Activated CD4-positive, alpha-beta T cell treated with anti-CD3 and anti-CD28 coated beads, Interleukin-2, amount 50 U/mL, for 24 hours (primary cell): ENCODE measurements at places on chromosomes 2 and 18.

DNA sequence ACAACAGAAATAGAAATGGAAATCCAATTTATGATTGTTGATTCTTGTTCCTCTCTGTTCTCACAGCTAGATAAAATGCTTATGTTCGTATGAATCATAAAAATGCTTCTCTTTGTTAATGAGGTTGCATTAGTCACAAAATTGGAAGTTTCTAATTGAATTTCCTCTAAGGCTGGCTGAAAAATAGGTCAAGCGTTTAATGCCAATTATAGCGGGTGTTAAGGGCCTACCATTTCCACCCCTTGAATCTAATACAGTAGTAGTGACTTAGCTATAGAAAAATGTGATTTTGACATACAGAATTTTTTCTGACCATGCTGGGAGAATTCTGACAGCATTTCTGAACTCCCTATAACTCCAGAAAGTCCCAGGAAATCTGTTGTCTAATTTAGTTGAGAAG lies 107.1 kb downstream of the TTN start:
- no peak for DNase-seq

DNA sequence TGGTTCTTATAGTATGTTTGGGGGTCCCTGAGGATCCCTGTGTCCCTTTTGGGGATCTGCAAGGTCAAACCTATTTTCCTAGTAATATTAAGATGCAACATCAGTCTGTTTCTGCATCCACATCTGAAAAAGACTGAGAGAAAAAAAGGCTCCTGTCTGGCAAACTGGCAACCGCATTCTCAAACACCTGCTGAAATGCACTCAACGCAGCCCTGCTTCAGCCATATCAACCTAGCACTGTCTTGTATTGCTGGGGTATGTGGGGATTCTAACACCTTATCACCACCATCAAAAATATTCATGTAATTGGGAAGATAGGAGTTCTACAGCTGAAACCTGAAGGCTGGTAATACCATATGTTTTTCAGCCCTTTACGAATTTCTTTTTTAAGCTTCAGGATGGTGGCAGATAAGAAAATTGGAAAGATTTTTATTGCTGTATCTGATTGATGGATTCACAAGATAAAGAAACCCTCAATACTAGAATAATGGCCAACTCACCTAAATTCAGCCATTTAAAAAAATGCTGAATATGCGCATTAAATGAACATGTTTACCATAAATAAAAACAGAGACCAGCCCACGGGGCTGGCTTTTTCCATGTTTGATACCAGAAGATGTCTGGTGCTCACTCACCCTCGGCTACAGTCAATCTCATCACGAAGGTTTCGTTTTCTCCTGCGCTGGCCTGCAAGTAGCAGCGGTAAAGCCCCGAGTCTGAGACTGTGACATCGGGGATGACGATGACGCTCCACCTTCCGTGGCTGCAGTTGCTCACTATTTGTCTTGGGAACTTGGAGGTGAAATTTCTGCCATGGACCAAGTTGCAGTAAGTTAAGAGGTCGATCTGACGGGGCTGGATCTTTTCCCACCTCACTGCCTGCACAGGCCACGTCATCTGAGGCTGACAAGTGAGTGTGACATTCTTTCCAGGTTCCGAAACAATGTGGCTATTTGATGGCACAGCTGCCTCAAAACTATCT lies 52.3 kb downstream of the CD226 start:
- DNase-seq, result no peak

DNA sequence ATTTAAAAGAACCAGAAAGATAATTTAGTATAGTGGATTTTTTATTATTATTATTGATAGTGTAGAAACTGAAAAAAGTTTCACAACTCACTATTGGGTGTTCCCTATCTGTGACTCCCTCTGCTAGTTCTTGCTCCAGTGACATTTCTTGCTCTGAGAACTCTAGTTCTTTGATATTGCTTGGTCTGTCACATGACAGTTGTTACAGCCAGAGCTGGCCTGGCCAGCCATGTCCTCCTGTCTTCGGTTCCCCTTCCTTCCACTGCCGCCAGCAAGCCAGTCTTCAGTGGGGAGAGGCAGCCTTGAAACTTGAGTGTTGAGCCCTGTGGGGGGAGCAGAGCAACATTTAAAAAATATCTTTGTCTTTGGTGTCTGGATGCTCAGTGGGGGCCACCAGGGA lies 7.6 kb upstream of the THOC1 start:
- DNase-seq, result no peak

DNA sequence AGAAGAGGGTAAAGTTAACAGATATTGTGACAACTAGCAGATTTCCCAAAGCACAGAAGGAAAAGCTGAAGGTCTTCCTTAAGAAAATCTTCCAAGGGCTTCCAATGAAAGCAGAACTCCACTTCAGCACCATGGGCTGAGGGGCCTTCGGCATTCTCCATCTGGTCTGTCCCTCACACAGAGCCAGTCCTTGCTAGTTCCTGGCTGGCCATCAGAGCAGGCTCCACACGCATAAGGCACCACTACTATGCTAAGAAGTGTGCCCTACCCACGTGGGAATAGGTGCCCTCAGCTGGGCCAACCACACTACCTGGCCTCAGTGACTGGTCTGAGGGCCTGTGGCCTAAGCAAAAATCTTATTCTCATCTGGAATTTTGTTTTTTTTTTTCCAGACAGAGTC lies 73.5 kb downstream of the METTL4 start:
- DNase-seq, result no peak

- peak; percentile 29 for DNase-seq
Measured at GRCh38 chr18:62585274-62586150, 62.7 kb downstream of the ZCCHC2 start.

DNA sequence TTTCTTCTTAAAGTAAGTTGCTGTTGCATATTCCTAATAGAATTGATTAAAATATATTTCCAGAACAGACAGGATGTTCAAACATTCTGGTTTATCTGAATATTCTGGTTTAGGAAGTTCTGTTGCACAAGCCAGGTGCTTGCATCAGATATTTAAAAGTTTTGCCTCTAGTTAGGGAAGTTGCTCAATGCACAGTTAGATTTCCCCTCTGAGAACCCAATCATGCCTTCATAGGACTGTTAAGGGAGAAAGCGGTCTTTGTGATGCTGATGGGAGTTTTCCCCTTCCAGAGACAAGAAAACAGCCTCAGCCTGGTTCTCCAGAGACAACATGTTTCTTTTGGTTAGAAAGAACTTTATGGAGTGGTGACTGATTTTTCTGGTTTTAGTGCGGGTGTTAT lies 65.6 kb upstream of the REV1 start:
- DNase-seq, result no peak

DNA sequence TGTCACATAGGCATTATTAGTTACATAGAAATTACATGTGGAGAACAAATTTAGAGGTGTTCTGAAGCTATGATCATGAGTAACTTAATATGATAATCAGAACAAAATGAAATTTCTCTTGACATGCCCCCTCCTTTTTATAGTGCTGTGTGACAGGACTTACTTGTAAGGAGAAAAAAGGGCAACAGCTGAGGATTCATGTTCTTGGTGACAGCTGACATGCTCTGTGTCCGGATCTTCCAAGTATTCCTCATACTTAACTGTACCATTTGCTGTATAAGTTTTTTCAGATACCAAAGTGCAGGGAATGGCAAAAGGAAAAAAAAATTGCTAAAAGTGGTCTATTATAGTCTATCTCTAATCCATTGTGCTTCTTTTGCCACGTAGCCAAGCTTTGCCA lies 3.5 kb upstream of the MYL1 start:
- no peak for DNase-seq

- no peak for DNase-seq
Measured at GRCh38 chr2:181616715-181617114, 40.2 kb downstream of the CERKL start.

GRCh38 chr18:55289048-55289447 lies 298.9 kb downstream of the TCF4 start:
- no peak for DNase-seq

- no peak for DNase-seq
Measured at GRCh38 chr2:222844323-222844722, 16.5 kb upstream of the ACSL3 start.

GRCh38 chr2:126994340-126994777 lies 95.7 kb downstream of the TEX51 start:
- DNase-seq, result no peak

- DNase-seq, result no peak
Measured at GRCh38 chr2:139259422-139260051, 479.3 kb upstream of the NXPH2 start.

- DNase-seq, result no peak
Measured at GRCh38 chr18:36321658-36322407, 24.3 kb downstream of the FHOD3 start.

DNA sequence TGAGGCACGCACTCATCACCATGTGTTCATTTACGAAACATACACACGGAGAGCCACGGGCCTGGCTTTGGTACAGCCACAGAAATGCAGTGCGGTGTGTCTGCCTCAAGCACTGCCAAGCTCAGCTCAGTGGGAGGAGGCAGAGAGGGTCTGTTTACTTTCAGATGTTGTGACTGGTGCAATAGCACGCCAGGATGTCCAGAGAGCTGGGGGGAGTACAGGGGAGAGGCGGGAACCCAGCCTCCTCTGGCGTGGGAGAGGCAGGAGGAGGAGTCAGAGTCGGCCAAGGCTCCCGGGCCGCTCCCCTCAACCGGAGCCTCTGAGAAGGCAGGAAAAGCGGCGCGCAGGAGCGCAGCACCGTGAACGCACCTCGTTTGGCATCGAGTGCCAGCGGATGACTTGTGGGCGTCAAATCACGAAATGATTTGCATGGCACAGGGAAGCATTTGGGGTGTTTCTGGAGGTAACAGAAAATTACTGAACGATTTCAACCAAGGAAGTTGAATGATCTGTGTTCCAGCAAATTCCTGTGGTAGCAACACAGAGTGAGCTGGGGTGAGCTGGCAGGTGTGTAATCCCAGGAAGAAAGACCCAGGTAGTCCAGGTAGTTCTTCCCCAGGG lies 143.0 kb downstream of the ZNF516 start:
- DNase-seq, result no peak

- no peak for DNase-seq
Measured at GRCh38 chr2:119119076-119119785, 39.3 kb downstream of the C1QL2 start.

GRCh38 chr2:16032282-16033031 lies 92.1 kb downstream of the MYCN start:
- DNase-seq, result no peak
